ENCODE measurements at places on chromosomes 3 and 15.

GRCh38 chr15:62389885-62390790 is 225.1 kb upstream of the C2CD4B start:
- DNase-seq, result peak; percentile 82

DNA sequence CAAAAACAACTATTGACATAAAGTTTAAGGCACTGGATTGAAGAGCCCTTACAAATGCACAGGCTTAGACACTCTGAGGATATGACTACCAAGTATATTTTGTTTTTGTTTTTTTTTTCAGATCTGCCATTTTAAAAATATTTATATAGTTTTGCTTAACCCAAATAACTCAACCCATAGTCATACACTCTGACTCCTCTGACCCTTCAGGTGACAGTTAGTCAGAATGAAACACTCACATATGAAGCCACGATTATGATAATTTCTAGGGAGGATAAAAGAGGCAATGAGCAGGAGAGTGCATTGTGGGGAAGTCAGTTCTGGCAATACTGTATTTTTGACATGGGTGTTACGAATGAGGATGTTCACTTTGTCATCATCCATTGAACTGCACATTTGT is 774.7 kb downstream of the MECOM start:
- DNase-seq, result no peak

DNA sequence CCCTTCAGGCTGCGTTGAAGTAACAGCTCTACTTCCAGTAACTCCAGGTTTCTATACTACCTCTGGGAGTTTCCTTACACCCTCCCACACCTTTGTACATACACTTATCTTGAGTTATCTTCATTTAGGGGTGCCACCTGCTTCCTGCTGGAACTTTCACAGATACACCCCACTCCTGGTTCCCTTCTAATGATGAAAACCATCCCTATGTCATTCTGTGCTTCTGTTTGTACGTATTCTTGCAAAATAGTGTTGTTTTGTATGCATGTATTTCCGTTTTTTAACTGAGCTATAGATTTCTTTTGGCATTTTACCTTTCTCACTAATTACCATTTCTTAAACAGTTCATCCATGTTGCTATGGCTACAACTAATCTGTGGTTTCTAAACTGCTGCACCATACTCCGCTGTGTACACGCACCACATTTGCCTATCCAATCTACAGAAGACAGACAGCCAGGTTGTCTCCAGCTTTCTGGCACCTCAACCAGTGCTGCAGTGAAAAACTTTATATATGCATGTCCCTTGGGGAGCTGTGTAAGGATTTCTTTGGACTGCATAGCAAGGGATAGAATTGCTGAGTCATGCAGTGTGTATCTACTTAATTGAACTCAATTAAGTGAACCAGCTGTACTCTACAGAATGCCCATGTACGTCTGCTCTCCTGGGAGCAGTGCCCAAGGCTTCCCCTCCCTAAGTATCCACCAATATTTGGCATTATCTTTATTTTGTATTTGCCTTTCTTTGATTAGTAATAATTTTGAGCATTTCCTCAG is 61.4 kb upstream of the ST8SIA2 start:
- DNase-seq, result no peak

- DNase-seq, result no peak
These were observed 152.4 kb upstream of the MDFIC2 start for GRCh38 chr3:70464876-70465275.

DNA sequence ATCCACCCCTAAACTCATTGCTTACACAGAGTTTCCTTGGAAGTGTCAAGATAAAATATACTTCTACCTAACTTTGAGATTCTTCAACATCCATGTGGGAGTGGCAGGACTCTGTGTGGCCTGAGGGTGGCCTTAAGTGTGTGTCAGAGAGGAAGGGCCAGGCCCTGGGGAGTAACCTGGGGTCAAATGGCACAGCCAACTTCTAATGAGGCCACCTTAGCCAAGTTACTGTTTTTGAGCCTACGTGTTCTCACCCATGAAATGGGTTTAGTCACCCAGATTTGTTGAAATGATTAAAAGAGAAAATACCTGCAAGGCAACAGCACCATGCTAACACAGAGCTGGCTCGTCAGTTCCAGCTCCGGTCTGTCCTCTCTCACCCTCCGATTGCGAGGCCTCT is 28.5 kb upstream of the UBE2Q2 start:
- no peak for DNase-seq

DNA sequence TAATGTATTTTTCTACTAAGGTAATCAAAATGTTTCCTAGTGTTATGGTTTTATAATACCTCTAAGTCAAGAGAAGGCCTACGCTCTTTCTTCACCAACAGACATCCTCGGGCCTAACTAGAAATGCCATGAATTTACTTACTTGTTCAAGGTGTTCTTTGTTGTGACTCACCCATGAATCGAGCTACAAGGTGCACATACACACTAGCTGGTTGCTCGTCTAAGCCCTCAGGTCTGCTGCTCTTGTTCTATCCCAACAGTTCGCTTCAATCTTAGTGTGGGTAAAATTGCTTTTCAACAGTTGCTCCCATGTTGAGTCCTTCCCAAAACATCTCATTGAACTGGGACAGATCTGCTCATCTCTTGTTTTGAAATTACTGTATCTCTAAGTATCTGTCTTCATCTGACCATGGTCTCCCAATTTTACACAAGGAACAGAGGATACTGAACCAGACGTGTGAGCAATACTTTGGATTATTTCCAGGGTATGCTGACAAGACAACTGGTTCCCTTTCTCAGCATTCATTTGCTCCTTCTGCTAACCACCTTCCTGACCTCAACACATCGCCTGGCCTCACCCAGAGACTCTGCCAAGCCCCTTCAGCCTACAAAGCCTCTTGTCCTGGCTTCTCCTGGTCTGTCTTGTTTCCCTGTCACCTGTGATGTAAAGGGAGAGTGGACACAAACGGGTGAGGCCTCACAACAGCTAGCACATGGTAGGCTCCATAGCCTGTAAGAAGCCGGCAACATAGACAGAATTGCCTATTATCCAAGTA is 84.2 kb downstream of the NEDD4 start:
- no peak for DNase-seq

DNA sequence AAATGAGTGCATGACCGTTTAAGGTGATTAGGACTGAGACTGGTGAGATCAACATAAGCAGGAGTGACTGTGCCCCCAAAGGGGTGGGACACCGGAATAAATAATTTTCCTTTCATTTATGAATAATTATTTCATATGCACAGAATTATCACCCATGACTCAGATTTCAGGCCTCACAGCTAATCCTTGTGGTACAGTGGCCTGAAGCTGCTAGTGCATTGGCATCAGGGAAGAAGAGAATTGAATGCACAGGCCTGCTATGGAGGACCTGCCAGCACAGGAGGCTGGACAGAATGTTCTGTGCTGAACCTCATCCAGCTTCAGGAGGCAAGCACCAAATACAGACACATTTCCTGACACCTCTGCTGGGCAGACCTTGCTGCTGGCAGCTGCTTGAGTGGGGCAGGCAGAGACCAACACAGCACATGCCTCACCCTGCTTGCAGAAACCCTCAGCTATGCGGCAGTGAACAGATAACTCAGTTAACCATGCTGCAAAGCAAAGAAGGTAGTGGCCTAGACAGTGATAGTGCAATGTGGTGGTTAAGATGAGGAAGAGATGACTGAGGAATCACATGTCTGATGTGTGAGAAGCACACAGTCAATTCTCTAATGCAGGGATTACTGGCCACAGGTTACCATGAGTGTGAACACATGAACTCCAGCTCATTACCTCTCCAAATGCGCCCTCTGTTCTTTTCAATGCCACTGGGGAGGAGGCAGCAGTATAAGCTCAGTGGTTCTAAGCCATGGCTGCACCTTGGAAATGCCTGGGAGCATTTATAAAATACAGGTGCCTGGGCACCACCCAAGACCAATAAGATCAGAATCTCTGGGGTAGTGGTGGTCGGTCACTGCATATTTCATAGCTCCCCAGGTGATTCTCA is 68.1 kb upstream of the SCN5A start:
- DNase-seq, result peak; percentile 3

DNA sequence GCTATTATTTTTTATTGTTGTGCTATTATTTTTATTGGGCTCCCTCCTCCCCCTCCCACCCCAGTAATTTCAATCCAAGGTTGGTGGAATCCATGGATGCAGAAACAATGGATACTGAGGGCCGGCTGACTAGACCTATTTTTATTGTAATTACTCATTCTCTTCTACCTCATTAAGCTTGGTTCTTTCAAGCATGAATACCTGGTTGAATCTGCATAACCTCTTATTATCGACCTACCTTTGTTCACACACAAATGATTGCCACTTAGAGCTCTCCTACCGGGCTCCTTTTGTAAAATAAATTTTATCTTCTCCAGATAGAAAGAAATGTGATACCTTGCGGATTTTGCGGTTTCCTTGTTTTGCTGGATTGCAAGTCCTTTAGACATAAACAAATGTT is 31.6 kb downstream of the BTD start:
- no peak for DNase-seq

DNA sequence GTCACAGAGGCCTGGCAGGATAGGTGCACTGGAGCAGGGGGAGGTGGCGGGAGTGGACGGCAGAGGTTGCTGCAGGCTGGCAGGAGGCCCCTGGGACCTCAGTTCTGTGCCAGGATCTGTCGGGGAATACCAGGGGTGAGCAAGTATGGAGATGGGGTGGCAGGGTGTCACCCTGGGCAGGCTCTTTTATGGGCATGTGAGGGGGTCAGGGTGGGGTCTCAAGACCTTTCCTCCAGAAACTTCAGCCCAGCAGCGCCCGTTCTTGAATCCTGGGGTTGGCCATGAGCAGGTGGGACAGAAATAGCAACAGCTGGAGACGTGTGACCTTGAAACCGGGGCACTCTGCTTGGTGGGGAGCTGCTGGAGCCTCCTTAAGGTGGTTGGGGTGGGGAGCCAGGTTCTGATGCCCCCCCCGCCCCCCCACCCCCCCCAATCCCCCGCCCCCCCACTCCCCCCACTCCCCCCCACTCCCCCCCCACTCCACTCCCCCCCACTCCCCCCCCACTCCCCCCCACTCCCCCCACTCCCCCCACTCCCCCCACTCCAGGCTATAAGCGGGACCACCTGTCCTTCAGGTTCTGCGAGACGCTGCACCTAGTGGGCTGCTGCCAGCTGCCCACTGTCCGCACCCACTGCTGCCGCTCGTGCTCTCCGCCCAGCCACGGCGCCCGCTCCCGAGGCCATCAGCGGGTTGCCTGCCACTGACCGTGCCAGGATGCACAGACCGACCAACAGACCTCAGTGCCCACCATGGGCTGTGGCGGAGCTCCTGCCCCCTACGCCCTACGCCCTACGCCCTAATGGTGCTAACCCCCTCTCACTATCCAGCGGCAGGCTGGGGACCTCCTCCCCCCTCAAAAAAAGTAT is 84.9 kb downstream of the TBC1D2B start:
- no peak for DNase-seq

- no peak for DNase-seq
These were observed 12.8 kb downstream of the NBEAL2 start for GRCh38 chr3:46992231-46992630.

DNA sequence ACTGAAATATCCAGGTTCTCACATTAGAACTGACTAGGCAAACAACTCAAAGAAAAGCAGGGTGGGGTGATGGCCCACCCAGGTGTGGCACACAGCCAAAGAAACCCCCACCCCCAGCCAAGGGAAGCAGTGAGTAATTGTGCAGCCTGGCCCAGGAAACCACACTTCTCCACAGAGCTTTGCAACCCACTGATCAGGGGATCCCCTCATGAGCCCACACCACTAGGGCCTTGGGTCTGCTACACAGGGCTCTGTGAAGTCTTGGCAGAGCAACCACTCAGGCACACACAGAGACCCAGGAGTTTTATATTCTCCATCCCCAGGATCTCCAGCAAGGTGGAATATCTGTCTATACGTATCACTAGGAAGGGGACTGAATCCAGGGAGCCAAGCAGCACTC is 22.2 kb upstream of the TRIM42 start:
- no peak for DNase-seq

- no peak for DNase-seq
These were observed 290.5 kb upstream of the GADL1 start for GRCh38 chr3:31185062-31185357.

- no peak for DNase-seq
These were observed 179.1 kb upstream of the RGMA start for GRCh38 chr15:93268066-93268465.

GRCh38 chr3:43260412-43260811 is 25.9 kb upstream of the SNRK start:
- no peak for DNase-seq

DNA sequence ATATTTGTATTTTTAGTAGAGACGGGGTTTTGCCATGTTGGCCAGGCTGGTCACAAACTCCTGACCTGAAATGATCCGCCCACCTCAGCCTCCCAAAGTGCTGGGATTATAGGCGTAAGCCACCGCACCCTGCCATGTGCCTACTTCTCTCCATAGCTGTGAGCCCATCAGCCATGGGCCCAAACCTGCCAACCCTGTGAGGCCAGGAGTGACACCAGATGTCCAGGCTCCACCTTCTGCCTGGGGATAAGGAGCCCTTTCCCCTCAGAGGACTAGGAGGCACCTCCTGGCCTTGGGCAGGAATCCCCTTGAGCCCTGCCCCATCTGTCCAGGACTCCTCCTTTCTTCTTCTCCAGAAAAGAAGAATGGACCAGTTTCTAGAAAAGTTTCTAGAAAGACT is 14.2 kb upstream of the RFT1 start:
- DNase-seq, result no peak

- no peak for DNase-seq
These were observed 186.9 kb downstream of the FAM43A start for GRCh38 chr3:194872669-194872977.

GRCh38 chr3:110378481-110378880 is 693.1 kb upstream of the NECTIN3 start:
- no peak for DNase-seq

DNA sequence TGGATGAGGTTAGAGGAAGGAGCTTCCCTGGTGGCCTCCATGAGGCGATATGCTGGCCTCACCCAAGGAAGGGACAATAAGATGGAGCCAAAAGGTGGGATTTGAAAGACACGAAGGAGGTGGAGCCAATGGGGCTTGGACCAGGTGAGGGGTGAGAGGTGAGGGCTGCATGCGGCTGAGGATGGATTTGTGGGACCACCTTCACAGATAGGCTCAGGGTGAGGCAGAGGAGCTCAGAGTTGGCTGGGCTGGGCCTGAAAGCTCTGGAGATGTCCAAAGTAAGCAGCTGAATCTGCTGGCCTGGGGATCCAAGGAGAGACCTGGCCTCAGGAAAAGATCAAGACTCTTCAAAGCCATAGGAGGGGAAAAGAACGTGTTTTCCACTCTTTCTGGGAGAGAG is 49.8 kb downstream of the EXOG start:
- no peak for DNase-seq

DNA sequence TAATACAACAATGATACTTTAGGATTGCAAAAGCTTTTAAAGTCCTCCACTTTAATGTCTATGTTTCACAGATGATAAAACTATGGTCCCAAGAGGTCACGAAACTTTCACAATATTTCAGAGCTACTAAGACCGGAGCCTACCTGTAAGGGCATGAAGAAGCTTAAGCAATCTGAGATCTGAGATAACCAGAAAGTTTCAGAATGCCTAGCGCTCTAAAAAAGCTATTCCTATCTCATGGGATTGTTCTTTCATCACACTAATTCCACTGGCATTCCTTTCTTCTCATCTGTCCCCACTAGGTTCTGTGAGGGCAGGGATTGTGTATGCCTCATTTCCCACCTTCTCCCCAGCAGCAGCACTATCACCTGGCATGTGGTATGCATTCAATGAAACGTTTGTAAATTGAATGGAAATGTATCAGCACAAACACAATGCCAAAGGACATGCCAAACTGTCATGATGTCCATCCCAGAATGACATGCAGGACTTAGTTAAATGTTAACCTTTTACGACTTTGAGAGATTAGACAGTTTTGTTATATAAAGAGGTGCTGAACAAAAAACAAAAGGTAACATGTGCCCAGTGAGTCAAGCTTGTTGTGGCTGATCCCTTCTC is 104.7 kb upstream of the NR2F2 start:
- DNase-seq, result no peak

GRCh38 chr15:38658431-38658830 is 93.8 kb upstream of the RASGRP1 start:
- no peak for DNase-seq

Data from hippocampal formation (tissue), 2 donors.